Stomach (tissue), 19 donors: ENCODE measurements at places on chromosomes 2 and 18. TPM values are rescaled to one million over a fixed set of nuclear protein-coding genes. Genes with fewer than 3 reads are reported as not detected.

DNA sequence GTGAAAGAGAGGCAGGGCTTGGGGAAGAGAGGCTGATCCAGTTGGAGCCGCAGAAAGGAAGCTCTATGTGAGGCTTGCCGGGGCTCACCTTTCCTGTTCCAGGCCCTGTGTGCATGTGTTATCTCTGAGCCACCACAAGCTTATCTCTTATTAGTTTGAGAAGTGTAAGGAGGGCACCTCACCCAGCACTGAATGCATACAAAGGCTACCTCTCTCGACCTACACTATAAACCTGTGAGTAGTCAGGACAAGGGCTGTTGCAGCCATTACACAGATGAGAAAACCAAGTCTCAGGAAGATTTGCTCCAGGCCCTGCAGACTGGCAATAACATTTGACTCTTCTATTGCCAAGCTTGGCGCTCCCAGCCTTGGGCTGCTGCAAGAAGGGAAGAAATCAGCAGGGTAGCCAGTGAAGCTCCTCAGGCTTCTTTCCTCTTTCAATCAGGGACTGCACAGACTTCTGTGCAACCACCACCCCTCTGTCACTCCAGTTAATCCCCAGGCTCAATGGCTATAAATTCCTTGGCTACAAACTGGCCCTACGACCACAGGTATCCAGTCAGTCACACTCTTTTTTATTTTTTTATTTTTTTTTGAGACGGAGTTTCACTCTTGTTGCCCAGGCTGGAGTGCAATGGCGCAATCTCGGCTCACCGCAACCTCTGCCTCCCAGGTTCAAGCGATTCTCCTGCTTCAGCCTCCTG, 73.8 kb downstream of the CLHC1 start:
- DNase-seq: peak; percentile 69
- peak overlapping the region; percentile 75 for H3K27ac ChIP-seq
- H3K4me1 ChIP-seq: peaks cover 90% of the 10 kb centered on the region
- H3K4me3 ChIP-seq: no peak overlapping the region
- H3K27me3 ChIP-seq: no peaks in the 10 kb centered on the region

DNA sequence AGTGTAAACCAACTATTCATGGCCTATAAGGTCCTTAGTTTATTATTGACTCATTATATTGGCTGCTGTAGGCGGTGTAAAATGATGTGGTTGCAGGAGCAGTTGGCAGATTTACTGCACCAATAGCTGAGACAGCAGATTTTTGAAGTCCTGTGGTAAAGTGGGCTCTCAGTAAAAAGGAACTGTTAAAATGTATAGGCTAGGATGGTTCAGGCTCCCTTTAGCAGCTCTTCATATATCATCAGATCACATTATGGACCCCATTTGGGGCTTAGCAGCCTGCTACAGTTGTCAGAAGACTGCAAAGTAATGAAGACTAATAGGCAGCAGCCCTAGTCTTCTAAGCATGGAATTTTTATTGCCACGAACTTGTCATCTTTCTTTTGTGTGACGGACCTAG, 27.8 kb downstream of the MTX2 start:
- H3K27me3 ChIP-seq: no peaks in the 10 kb centered on the region
- no peak overlapping the region for H3K4me3 ChIP-seq
- H3K36me3 ChIP-seq: no peaks in the 10 kb centered on the region

- no peak for DNase-seq
- H3K27me3 ChIP-seq: no peaks in the 10 kb centered on the region
- H3K27ac ChIP-seq: no peak overlapping the region
- H3K4me1 ChIP-seq: no peaks in the 10 kb centered on the region
- H3K4me3 ChIP-seq: no peak overlapping the region
These were observed 162.1 kb downstream of the UBE2E3 start for GRCh38 chr2:181142514-181142913.

DNA sequence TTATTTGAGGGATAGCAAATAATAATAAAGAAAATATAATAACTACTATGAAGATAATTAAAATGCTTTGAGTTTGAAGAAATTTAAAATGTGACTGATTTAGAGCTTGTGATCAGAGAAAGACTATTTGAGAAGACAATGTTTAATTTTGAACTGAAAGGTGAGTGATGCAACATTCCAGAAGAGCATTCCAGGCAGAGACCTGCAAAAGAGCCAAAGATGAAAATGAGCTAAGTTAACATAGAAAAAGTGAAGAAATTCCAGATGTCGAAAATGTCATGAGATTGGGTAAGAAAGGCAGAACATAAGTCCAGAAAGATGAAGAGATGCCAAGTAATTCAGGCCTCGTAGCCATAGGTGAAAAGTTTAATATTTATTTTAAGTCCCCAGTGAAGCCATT, 215.8 kb downstream of the FSIP2 start:
- H3K36me3 ChIP-seq: no peaks in the 10 kb centered on the region
- H3K4me1 ChIP-seq: no peaks in the 10 kb centered on the region
- H3K4me3 ChIP-seq: no peak overlapping the region
- no peak for DNase-seq
- H3K27ac ChIP-seq: no peak overlapping the region
- H3K27me3 ChIP-seq: no peaks in the 10 kb centered on the region

DNA sequence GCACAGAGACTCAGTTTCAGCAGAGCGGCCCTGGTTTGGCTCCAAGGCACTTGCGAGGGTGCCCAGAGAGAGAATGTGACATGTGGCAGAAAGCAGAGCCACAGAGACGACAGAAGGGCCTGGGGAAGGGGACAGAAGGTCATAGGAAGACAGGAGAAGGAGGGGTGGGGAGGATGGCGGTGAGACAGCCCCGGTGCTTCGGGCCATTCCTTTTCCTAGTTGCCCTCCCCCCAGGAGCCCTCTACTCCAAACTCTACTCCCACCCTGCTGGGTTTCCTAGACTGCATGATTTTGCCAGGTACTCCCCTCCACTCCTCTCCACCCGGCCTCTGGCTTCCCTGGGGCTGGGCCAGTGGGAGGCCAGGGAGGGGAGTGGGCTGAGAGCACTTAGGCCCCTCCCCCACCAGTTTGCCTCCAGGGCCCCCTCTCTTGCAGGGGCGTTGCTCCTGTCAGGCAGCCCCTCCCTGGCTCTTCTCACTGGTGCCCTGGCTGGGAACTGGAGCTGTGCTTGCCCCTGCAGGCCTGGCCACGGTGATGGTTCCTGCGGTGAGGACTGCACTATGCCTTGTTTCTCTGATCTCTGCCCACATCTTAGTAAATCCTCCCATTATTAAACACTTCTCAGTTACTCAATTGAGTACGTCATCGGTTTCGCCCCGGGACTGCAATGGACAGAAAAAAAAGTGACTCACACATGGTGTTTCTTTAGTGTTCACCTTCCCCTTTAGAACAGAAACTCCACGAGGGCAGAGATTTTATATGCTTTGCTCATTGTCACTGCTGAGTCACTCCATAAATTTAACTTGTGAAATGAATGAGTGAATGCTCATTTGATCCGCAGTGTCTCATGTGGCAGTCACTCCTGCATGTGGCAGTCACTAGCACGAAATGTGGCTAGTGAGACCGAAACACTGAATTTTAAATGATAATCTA, 58.7 kb upstream of the SP3 start:
- H3K27ac ChIP-seq: peak overlapping the region; percentile 92
- H3K36me3 ChIP-seq: no peaks in the 10 kb centered on the region
- peak; percentile 45 for DNase-seq
- H3K27me3 ChIP-seq: no peaks in the 10 kb centered on the region

- no peak overlapping the region for H3K4me3 ChIP-seq
- no peak for DNase-seq
- H3K27me3 ChIP-seq: no peaks in the 10 kb centered on the region
- no peaks in the 10 kb centered on the region for H3K36me3 ChIP-seq
- peaks cover 23% of the 10 kb centered on the region for H3K4me1 ChIP-seq
These were observed 29.5 kb upstream of the ZNF396 start for GRCh38 chr18:35406666-35407065.

The ATP6V1C2 gene
- total RNA-seq: not detected

The ERMN gene
- not detected for total RNA-seq

The SCG2 gene
- total RNA-seq: 0.58 TPM
